ENCODE measurements at places on chromosomes 4 and X. TPM values are rescaled to one million over a fixed set of nuclear protein-coding genes. Genes with fewer than 3 reads are reported as not detected.
A peak's percentile ranks its signal among the peaks of the same experiment; 100 is the strongest.

DNA sequence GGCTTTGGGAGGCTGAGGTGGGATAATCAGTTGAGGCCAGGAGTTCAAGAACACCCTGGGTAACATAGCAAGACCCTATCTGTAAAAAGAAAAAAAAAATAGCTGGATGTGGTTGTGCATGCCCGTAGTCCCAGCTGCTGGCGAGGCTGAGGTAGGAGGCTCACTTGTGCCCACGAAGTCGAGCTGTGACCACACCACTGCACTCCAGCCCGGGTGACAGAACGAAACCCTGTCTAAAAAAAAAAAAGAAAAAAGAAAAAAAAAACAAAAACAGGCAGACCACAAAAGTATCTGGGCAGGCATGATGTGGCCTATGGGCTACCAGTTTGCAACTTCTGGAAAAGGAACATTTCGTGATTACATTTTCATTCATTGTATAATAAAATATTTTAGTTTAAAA, 38.1 kb upstream of the RASGEF1B start:
- no peak for DNase-seq

DNA sequence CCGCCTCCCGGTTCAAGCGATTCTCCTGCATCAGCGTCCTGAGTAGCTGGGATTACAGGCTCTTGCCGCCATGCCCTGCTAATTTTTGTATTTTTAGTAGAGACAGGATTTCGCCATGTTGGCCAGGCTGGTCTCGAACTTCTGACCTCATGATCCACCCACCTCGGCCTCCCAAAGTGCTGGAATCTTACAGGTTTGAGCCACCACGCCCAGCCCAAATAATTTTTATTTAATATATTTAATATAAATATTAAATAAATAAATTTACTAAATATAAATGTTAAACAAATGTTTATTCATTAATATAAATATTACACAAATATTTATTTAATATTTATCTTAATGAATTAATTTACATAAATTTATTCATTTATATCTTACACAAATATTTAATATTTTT, 120.2 kb downstream of the SHOX start:
- no peak for DNase-seq

The GYG2 gene
- total RNA-seq: not detected

The SERTM2 gene
- 0.05 TPM for total RNA-seq

DNA sequence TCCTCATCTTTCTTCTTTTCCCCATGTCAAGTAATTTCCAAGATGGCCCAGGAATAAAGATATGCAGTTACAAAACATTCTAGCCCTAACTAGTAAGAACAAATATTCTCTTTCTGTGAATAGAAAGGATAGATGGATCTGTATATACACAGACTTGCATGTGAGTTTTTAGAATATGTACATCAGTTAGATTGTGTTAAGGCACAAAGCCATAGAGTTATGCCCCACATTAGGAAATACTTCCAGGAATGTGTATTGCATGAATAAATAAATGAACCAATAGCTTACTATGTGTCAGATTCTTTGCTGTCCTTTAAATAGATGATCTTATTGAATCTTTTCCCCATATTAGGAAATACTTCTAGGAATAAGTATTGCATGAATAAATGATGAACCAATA, 46.0 kb upstream of the TMPRSS11E start:
- DNase-seq: no peak

- no peak for DNase-seq
Observed at GRCh38 chr4:78862314-78862737, 76.9 kb downstream of the PAQR3 start.

GRCh38 chr4:60885011-60885410, 315.1 kb upstream of the ADGRL3 start:
- no peak for DNase-seq

DNA sequence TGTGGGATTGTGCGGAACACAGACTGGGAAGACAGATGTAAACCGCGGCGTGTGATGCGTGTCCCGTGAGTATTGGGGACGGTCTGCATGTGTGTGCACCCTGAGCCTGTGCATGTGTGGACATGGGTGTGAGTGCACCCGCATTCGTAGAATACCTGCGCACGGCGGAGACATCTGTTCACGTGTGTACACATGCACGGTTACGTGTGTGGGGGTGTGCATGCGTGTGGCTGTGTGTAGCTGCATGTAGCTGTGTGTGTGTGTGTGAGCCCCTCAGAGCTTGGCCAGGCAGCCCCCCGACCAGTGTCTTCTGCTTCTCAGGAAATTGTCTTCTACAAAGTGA, 19.6 kb downstream of the ATP5ME start:
- DNase-seq: no peak

GRCh38 chr4:168475745-168476144, 4.5 kb downstream of the DDX60L start:
- DNase-seq: no peak

DNA sequence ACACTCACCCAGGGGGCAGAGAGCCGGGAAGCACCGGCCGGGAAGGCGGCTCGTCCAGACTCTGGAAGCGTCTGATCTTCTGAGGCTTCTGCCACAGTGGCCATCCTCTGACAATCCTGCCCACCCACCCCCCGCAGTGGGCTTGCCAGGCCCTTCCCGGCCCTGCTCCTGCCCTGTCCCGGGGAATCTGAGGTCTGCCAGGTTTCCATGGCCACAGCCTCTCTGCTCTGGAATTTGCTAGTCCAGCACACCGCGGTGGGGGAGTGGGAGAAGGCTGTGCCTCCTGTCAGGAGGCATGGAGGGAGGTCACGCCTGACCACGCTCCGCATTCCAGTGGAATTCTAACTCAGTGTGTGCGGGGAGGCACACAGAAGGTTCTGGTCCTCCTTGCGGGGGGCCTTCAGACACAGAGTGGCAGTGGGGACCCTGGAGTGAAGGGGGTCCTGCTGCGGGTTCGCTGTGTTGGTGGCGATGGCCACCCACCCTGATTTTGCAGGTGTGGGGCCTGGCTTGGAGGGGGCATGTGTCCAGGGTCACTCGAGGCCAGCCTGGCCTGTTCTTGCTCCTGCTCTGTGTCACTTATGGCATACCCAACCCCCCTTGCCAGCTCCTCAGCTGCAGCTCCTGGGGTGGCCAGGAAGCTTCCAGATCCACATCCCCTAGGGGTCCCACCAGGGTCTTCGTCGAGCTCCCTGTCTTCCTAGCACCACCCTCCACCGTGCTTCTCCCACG, 55.6 kb upstream of the ADRA2C start:
- no peak for DNase-seq

GRCh38 chr4:15848191-15848842, 70.2 kb downstream of the CD38 start:
- DNase-seq: no peak

The TCEAL5 gene
- total RNA-seq: not detected

- DNase-seq: peak; percentile 14
Observed at GRCh38 chr4:163548481-163549243, 54.2 kb downstream of the TMA16 start.

DNA sequence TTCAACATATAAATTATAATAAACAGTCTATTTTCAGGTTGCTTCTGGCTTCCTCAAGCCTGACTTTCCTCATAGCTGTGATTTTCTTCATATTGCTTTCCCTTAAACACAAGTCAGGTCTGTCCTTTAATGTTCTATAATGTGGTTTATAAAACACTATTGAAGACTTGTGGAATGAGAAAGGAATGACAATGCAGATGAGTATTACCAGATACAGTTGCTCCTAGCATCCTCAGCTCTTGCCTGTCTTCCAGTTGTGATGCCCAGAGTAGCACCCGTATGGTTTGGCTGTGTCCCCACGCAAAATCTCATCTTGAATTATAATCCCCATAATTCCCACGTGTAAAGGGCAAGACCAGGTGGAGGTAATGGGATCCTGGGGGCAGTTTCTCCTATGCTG, 265.7 kb upstream of the BOD1L1 start:
- no peak for DNase-seq

DNA sequence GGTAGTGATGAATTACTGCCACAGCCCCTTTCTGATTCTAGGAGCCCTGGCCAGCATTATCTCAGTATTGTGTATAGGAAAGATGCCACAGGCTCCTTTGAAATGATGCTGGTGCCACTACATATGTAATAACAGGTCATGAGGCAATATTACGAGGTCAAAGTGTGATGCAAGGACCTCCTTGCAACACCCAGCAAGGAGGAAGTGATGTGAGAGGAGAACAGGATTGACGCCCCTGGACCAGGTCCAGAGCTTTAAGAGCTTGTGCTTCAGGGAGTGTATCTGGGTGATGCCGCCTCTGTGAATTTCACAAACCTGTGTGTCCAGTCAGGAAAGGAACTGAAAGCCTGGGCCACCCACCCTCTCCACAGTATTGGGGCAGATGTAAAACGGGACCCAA, 261.8 kb downstream of the MID1IP1 start:
- no peak for DNase-seq

DNA sequence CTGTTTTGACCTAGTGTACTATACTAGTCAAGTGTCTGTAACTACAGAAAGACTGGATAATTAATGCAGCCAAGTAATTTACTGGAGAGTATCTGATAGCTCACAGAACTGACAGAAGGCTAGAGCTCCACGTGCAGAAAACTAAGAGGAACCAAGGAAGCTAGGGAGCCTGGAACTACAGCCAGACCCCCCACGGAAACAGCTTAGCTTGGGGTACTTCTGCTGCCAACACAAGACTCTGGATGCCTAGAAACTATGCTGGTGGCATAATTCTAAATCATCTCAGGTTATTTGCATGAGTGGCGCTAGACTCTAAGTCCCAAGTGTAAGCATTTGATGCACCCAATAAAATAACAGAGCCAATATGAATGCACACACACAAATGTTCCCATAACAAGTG, 26.5 kb downstream of the HUWE1 start:
- no peak for DNase-seq

The MAGEA6 gene
- not detected for total RNA-seq

GRCh38 chr4:164345756-164346155, 408.2 kb upstream of the SMIM31 start:
- DNase-seq: no peak

The MGAT4D gene
- not detected for total RNA-seq

The RTL3 gene
- not detected for total RNA-seq

DNA sequence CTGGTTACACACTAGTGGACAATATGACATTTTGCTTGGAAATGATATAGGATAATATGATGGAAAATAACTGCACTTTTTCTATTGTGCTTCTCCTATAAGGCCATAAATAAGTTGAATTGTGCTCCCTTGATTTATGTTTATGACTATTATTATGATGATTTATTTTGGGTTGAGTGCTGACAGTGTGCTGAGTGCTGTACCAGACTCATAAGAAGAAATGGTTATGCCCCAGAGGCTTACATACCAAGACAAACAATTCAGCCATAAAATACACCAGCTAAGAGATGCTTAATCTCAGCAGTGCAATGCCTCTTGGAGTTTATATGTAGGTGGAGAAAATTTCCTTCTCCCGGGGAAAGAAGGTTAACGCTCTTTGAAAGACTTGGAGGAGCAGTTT, 199.8 kb upstream of the NOCT start:
- DNase-seq: no peak

The F11 gene
- total RNA-seq: not detected

The PWWP3B gene
- total RNA-seq: not detected

GRCh38 chr4:125891597-125892258, 577.0 kb downstream of the FAT4 start:
- no peak for DNase-seq

GRCh38 chrX:104659005-104659744, 93.2 kb downstream of the IL1RAPL2 start:
- no peak for DNase-seq

DNA sequence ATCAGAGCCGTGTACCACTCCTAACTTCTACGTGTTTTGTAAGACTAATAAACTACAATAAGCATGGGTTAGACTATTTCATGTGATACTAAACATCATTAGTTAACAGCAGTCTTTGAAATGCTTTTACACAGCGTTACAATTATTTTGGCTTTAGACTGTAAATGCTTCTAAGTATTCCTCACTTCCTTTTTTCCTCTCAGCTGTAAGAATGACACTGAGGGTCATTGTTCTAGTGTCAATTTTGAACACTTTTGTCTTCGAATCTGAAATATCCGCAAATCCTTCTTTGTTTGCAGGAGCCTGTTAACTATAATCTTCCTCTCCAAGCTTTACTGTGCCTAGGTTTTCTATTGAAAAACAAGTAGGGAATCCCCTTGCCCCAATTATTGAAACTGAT, 1.5 kb downstream of the ABCE1 start:
- DNase-seq: no peak

The AKAP4 gene
- total RNA-seq: not detected

DNA sequence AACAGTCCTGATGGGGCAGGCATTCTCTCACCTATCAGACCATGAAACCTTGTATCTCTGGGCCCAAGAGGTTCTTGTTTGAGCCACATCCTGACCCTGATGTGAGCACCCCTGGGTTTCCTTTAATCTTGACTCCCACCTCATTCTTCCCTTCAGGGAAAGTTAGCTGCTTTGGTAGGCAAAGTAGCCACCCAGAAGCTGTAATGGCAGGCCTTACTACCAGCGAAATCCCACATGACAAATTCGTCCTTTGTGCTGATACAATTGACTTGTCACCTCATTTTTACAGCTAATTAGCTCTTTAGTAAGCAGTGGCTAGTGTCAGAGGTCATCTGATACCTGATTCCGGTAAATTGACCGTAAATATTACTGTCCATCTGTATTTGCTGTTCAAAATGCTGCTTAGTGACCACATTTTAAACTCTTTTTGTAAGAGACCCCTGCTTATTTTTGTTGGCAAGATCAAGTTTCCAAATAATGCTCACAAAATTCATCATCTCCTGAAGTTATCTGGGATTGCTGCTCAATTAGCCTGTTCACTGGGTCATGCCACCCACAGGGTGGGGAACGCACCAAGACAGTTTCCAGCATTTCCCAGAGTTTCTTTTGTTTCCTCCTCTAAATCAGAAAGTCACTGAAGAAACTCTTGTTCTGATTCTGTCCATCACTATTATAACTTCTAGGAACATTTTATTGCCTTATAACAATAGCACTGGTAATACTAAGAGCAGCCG, 329.7 kb downstream of the GPAT3 start:
- DNase-seq: no peak

DNA sequence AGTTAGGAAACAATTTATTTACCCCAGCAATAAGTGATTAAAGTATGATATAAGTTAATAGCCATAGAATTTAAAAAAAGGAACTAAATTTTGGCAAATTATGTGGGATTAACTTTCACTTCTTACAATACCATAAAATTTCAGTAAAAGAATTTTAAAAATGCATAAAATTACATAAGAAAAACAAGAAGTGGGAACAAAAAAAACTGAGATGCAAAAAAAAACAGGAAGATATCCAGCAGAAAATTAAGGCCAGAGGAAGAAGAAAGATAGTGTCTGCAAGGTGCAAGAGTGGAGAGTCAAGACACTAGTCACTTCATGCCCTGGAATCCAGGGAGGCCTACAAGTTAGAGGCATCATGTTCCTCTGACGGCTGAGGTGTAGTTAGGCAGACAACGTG, 184.2 kb downstream of the GASK1B start:
- no peak for DNase-seq

The SHROOM4 gene
- not detected for total RNA-seq
